ENCODE measurements at places on chromosomes 6 and 20.

DNA sequence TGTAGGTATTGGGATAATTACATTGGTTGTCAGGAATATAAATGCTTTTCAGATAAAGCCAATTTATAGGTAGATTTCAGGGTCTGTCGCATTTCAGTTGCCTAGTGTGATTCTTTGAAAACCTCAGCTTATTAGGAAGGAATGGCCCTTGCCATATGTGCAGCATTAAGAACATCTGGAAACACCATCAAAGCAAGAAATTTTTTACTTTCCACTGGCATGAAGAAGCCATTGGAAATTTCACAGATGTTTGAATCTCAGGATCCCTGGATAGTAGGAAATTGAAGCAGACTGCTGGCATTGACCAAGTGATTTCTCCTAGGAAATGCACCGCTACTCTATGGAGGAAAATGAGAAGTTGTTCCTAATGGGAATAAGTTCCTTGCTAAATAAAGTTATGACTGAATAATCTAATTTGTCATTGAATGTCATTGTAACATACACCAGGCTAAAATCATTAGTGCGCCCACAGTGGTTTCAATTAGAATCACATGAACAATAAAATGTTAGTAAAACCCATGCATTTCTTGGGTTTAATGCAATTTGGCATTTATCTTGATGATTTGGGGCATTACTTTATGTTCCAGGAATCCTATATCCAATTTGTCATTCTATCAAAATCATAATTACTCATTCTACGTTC is 950.1 kb downstream of the EPHA7 start:
- no peak for DNase-seq

DNA sequence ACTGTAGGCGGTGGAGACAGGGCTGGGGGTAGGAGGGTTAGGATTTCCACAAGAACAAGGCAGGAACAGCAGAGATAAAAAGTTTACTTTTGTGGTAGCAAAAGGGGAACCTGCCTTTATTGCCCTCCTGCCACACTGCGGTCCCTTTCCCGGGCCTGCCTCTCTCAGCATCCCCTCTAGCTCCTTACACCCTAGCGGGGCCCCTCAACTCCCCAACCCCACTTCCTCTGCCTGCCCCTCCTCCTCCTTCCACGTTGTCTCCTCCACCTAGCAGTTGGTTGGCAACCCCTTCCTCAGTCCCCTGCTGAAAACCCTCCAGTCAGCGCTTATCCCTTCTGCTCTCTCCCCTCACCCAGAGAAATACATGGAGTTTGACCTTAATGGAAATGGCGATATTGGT is 714 bp downstream of the AIF1 start:
- no peak for DNase-seq

DNA sequence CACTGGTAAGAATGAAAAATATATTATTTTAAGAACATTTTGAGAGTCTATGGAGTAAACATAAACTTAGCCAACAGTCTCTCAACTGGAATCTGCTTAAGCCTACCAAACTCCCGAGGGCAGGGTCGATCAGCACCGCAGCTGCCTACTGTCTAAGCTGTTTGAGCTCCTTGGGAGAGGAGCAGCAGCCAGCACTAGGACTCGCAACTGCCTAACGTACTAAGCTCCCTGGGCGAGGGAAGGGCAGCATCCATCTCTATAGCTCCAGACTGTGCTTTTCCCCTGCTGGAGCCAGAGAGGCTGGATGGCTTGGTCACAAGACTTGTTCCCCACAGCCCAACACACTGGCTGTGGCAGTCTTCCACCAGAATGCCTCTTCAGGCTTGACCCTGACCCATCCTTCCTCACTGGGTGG is 96.4 kb downstream of the MOXD1 start:
- no peak for DNase-seq

DNA sequence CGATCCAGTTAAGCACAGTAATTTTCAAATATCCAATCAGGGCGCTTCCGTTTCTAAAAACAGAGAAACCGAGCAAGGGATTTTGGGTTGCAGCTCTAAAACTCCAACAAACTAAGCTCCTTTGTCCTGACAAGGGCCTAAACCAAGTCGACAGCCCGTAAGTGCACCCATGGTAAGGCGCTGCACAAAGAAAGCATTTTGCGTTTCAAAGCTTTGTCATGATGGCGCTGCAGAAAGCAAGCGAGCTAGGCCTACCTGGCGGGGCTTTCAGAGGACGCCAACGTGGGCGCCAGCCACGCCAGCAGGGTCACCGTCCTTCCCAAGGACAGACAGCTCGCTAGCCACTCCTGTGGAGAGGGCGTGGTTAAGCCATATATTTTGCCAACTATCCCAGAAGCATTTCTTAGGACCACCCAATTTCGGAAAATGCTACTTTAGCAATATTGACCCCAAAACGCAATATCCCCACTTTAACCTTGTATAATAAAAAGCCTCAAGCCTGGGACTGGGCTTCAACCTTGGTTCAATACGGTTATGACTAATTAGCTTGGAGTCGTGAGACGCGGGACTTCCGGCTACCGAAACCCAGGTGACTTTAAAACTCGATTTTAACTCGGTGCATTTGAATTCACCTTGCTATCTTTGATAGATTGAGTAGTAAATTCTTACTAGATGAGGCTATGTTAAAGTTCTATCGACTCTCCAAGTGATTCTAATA is 53.8 kb downstream of the TRIM38 start:
- DNase-seq = peak; percentile 82

GRCh38 chr20:62025832-62026563 is 39.7 kb downstream of the TAF4 start:
- no peak for DNase-seq

DNA sequence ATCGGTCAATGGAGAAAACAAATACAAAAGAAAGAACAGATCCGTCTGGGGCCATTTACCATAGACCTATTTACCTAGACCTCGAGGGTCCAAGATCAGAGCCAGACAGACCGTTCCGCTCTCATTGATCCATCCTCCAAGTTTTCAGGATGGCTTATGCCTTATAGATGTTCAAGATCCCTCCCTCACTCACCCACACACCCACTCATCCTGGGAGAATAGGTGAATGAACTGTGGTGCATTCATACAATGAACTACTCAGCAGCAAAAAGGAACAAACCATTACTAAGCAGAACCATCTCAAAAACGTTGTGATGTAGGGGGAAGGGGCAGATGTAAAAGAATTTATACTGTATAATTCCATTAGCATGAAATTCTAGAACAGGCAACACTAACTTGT is 125.1 kb upstream of the RREB1 start:
- DNase-seq = no peak

All from right kidney (tissue), 9 donors.